ENCODE measurements at places on chromosomes 4 and X.

- DNase-seq = no peak
These were observed 32.7 kb upstream of the LIMCH1 start for GRCh38 chr4:41505161-41505661.

DNA sequence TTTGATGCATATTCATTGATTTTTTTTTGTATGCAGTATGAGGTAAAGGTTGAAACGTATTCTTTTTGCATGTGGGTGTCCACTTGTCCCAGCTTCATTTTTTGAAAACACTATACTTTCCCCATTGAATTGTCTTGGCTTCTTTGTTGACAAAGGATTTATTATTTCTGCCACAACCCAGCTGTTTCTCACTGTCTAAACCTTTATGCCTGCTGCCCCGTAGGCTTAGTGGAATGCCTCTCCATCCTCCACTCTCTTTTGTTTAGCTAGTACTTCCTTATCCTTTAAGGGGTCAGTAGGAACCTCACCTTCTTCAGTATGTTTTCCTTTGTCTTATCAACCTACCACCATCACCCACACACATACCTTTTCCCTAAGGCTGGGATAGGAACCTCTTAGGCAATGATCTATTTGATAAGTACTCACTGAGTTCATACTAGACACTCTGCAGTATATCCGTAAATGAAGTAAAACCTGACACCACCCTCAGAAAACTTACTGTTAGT lies 8.5 kb downstream of the FMR1 start:
- no peak for DNase-seq

DNA sequence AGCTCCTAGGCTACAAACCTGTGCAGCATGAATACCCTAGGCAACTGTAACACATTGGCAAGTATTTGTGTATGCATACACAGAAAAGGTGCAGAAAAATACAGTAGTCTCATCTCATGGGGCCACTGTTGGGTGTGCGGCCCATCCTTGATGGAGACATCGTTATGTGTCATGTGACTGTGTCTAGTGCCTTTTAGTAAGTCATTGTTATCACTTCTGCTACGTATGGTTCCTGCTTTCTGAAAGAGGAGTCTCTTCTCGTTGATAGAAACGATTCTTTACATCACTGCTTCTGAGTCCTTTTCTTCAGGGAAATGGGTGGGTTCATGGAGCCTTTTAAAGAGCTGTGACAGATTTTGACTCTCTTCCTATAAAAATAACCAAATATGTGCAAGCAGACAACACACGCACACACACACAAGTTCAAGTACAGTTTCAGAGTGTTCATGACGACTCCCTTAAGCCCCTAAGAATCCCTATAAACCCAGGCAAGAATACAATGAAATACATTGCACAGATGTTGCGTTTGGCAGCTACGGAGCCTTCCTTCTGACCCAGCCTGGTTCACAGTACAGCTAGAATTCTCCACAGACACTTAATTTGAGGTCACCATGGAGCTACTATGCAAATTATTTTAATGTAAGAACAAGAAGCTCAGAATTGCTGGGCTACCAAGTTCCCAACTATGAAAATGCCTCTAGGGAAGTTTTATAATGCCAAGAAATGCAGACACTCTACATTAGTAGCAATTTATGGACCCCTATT lies 10.2 kb upstream of the STK32B start:
- DNase-seq = no peak

DNA sequence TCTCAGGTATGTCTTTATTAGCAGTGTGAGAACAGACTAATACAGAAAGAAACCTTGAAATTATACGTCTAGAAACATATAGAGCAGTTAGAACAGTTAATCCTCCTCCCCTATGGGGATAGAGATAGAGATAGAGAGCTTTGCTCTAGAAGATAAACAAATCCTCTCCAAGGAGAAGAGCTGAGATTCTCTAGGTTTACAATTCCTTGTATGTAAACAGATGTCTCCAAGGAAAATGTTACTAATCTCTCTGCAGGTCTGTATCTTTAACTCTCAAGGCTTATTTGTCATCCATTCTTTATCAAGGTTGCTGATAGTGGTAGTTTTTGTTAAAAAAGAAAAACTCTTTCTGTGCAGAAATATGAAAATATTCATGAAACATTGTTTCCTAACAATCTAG lies 282.1 kb upstream of the GIMD1 start:
- DNase-seq = no peak

DNA sequence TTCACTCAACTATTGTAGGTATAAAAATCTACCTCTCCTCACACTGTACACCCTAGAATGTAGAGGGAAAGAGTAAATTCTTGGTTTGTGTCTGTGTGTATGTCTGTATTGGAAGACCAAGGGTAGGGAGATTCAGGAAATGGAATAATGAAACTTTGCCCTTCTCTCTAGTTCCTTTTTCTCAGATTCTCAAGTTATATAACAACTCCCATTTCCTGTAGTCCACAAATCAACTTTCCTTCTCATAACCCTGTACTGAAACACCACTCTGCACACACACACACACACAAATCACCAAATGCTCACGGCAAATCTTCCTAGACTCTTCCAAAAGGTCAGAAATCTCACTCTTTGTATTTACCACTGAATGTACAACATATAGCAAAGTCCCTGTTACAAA lies 824.5 kb upstream of the DIAPH2 start:
- no peak for DNase-seq

DNA sequence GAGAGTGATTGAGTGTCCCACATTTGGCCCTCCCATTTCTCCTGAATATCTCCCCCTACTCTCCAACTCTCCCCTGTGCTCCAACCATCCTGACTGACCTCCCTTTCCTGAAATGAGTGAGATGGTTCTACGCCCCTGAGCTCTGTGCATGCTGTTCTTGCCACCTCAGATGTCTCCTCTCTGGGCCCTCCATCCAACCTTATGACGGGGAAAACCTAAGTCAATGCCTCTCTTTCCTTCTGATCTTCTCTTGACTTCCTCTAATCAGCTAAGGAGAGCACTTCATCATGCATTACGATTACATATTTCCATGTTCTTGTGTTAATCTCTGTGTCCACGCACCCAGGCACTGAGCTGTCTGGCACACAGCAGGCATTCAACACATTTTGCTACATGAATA lies 1.1 kb upstream of the TNIP3 start:
- no peak for DNase-seq
